ENCODE measurements at places on chromosomes 1 and 21.

GRCh38 chr1:212955098-212955497, 4.8 kb downstream of the VASH2 start:
- no peak for DNase-seq

- DNase-seq = no peak
Observed at GRCh38 chr1:32224285-32224684, 2.1 kb downstream of the EIF3I start.

- DNase-seq = peak; percentile 55
Observed at GRCh38 chr1:89525169-89525855, 683 bp downstream of the LRRC8B start.

- no peak for DNase-seq
Observed at GRCh38 chr1:45334308-45335245, 5.4 kb upstream of the TOE1 start.

DNA sequence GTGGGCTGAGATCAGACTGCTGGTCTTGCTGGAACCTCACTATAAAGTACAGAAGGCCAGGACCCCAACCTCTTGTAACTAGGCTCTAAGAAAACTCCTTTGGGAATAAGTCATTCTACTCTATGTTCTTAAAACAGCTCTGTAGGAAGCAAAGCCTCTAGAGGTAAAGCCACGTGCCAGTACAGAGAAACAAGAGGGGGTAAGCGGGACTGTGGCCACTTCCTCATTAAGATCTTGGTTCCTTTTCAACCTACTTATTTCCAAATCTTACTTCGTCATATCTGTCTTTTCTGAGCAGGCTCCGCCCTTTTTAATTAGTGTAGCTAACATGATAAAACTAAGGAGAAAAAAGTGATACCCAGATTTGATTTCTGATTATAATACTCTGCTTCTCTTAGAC, 3.8 kb downstream of the NCSTN start:
- DNase-seq = peak; percentile 72

DNA sequence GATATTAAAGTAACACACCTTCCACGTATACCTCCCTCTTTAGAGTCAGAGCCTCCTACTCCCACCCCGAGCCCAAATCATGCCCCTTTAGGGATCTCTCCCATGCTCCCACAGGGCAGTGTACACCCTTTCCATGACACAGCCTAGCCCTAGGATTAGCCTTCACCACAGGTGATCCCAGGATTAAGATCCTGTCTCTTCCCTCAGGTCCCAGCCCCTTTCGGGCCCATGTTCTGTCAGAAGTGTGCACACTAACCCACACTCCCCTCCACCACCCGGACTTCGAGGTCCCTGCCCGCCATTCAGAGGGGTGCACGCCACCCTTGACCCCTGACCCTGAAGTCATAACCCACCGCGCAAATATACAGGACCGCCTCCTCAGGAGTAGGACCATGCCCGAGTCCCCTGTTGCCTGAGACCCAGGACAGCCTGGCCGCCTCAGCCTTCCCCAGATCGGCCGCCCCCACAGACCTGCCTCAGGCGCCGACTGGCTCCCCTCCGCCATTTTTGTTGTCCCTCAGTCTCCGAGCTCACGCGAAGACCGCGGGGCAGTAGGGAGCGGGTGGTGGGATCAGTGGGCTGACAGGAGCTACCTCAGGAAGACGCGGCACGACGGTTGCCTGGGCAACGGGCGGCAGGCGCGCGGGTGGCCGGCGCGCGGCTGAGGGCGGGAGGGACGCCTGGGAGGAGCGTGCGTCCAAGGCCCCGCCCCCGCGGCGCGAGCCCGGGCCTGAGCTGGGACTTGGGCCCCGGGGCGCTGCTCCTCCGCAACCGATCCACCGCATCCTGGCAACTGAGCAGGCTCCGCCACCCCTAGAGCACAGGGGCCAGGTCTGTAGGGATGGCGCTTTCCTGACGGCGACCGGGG, at the start of gene AGBL4:
Gene AGBL4, minus strand, starts transcription at position 663 of the 868 bp plus-strand sequence.
- peak; percentile 19 for DNase-seq

- no peak for DNase-seq
Observed at GRCh38 chr1:6207075-6207885, 1.4 kb downstream of the RNF207 start.

DNA sequence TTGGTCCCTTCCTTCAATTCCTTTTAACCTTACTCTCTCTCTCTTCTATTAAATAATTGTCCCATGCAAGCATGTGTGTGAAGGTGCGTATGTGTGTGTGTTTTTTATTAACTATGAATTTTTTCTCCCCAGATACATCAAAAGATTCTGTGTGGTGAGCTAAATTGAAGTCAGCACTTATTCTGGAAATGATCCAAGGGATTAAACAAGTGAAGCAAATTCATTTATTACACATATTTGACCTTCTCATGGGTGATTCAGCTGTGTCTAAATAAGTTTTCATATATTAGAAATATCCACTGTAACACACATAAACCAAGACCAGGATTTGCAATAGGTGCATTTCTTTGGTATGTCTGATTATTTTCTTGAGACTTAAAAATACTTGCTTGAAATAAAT, 24.3 kb downstream of the CHODL start:
- DNase-seq = no peak

GRCh38 chr1:169060043-169060722, 46.3 kb upstream of the ATP1B1 start:
- DNase-seq = no peak

DNA sequence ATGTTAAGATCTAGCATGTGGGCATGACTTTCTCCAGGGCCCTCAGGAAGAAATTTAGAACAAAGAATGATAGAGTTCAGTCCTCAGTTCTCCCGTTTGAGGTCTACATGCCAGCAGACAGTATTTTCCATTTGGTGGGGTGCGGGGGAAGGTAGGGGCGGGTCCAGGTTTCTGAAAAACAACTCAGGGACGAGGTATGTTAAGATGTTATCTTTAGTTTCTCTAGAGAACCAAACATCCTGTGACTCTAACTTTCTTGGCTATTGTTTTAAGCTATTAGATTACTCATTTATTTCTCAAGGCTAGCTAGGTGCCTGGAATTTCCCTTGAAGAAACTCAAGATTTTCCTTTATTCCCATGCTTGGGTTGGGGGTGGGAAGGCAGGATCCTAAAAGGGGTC, 42.3 kb upstream of the SYT14 start:
- no peak for DNase-seq

- DNase-seq = no peak
Observed at GRCh38 chr1:55190109-55190508, 25.1 kb downstream of the USP24 start.

DNA sequence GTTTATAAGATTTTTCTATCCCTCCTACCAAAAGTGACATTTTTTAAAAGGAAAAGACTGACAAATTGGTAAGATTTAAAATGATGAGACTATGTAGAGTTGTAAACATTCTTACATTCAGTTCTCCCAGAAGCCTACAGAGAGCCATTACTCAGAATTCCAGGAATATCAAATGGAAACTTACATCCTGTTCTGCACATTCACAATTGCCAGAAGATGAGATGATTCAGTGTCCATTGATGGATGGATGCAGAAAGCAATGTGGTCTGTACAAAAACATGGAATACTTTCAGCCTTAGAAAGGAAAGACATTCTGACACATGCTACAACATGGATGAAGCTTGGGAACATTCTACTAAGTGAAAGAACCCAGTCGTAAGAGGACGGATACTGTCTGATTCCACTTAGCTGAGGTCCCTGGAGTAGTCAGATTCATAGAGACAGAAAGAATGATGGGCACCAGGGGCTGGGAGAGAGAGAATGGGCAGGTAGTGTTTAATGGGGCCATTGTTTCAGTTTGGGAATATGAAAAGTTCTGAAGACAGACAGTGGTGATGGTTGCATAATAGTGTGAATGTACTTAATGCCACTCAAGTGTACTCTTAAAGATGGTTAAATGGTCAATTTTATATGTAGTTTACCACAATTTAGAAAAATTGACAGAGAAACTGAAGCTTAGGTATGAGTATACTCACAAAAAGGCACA, 16.6 kb downstream of the MX1 start:
- DNase-seq = no peak

DNA sequence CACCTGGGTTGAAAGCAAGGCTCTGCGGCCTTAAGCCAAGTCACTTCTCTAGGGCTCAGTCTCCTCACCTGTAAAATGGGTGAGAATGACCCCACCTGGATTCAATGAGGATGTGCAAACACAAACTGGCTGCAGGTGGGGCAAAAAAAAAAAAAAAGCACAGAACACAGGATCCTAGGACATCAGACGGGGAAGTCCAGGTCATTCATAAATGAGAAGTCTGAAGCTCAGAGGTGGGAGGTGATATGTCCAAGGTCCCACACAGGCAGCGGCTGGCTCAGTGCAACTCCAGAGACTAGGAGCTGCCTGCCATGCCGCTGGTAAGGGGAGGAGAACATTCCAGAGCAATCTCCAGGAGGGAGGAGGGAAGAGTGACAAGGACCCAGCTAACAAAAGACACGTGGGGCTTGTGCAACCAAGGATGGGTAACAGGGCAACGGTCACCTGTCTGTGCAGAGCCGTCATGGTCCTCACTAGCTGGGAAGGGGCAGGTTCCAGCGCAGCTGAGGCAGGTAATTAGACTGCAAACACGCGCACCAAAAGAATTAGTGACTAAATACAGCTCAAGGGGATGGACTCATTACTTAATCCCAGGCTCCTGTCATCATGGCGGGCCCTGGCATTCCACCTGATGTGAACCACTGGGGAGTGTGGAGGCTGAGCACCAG, 19.5 kb downstream of the IFFO2 start:
- DNase-seq = no peak

GRCh38 chr21:46067505-46068201, 30.3 kb upstream of the COL6A2 start:
- DNase-seq = no peak

GRCh38 chr1:1374589-1374928, 448 bp downstream of the AURKAIP1 start:
- no peak for DNase-seq

- DNase-seq = no peak
Observed at GRCh38 chr21:35520302-35520701, 471.2 kb upstream of the RUNX1 start.

Data from CD4-positive, alpha-beta T cell treated with Interferon alpha-2 for 1 hour (primary cell).